ENCODE measurements at places on chromosomes 1 and 21.

- DNase-seq: no peak
Observed at GRCh38 chr1:196373798-196374197, 234.4 kb downstream of the KCNT2 start.

GRCh38 chr1:212702672-212703071 lies 3.0 kb upstream of the BATF3 start:
- DNase-seq: no peak

- DNase-seq: no peak
Observed at GRCh38 chr1:230940848-230941247, 37.8 kb downstream of the TTC13 start.

GRCh38 chr1:206430031-206430983 lies 40.0 kb upstream of the IKBKE start:
- peak; percentile 66 for DNase-seq

DNA sequence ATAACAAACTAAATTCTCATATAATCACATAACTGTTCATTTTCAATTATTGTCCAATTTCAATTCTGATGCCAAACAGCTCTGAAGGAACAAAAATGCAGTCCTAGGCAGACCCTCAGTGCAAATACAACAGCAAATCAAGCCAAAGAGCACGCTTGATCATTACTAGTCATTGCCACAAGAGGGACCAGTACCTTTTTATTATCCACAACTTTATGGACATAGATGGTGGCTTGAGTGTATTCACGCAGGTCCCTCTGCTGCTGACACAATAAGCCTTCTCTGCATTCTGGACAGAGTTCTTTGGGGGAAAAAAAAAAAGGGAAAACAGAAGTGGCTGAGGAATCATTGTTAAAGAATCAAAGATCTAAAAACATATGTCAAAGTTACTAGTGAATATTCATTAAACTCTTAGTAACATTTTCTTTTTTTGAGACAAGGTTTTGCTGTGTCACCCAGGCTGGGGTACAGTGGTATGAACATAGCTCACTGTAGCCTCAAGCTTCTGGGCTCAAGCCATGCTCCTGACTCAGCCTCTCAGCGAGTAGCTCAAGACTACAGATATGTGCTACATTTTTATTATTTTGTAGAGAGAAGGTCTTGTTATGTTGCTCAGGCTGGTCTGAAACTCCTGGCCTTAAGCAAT lies 34.3 kb upstream of the RAP1GAP start:
- peak; percentile 21 for DNase-seq

DNA sequence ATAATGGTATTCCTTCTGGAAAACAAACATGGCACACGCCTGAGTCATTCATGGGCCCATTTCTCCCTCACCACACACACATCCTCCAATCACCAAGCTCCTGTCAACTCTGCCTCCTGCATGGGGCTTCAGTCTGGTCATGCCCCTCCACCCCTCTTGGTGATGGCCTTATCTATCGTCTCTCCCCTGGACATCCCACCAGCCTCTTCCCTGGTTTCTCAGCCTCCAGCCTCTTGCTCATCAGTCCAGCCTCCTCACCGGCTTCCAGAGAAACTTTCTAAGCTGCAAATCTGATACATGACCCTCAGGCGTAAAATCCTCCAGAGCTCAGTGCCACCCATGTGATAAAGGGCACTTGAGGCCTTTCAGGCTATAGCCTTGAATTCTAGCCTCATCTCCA lies 243.9 kb downstream of the FOXD2 start:
- DNase-seq: no peak

DNA sequence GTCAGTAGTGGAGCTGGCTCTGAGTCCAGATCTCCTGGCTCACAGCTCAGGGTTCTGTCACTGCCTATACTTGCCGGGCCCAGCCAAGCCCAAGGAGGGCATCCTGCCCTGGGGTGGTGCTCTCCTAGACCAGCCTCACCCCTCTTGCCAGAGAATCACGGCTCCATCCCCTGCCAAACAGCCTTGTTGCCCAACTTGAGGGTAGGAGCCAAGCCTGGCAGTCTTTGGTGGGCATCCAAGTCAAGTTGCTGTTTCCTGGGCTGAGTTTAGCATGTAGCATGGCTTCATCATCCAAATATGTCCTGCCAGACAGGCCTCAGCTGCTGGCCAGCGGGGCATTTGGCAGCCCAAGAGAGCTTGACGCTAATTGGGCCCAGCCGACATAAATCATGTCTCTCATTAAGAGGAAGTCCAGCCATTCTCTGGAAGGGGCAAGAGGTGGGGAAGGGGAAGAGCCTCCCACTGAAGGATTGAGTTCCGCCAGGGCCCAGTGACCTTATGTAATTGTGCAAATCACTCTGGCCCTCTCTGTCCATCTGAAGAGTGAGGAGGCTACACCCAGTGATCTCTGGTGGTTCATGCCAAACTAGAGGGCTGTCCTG lies 22.6 kb upstream of the TRABD2B start:
- DNase-seq: no peak

Data from AG04450 (cell line).